Activated CD4-positive, CD25-positive, alpha-beta regulatory T cell treated with anti-CD3 and anti-CD28 coated beads, Interleukin-2, amount 50 U/mL, for 24 hours (primary cell): ENCODE measurements at places on chromosomes 12 and 14.
A peak's percentile ranks its signal among the peaks of the same experiment; 100 is the strongest.

- no peak for ATAC-seq
Measured at GRCh38 chr14:24398293-24398652, 530 bp upstream of the NYNRIN start.

- no peak for ATAC-seq
Measured at GRCh38 chr12:88723219-88723618, 142.9 kb upstream of the KITLG start.

GRCh38 chr14:23602181-23603095, 23.8 kb upstream of the JPH4 start:
- ATAC-seq: no peak

DNA sequence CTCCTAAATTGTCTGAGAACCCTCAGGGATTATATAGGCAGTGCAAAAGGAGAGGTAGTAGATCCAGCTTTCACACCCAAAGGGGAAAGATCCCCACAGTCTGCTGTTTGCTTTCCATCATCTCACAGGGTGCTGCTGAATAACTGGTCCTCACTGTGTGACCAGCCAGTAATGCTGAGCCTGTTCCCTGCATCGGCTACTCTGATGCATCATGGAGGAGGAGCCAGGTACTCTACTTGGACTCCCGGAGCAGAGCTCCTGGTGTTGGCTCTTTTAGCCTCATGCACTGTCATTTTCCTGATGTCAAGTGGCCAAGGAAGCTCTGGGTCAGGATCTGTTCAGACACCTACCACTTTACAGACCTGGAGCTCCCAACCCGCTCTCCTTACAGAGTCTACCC, 127.4 kb upstream of the ATF1 start:
- ATAC-seq: no peak

GRCh38 chr12:132446633-132447326, 43.2 kb upstream of the FBRSL1 start:
- ATAC-seq: no peak

- peak; percentile 51 for ATAC-seq
Measured at GRCh38 chr12:12327802-12328201, 22.2 kb downstream of the MANSC1 start.

GRCh38 chr12:14284184-14284722, 81.2 kb upstream of the ATF7IP start:
- no peak for ATAC-seq

- no peak for ATAC-seq
Measured at GRCh38 chr12:19924360-19924759, 444.0 kb upstream of the PDE3A start.

GRCh38 chr14:104757681-104758392, 4.9 kb downstream of the SIVA1 start:
- ATAC-seq: no peak

DNA sequence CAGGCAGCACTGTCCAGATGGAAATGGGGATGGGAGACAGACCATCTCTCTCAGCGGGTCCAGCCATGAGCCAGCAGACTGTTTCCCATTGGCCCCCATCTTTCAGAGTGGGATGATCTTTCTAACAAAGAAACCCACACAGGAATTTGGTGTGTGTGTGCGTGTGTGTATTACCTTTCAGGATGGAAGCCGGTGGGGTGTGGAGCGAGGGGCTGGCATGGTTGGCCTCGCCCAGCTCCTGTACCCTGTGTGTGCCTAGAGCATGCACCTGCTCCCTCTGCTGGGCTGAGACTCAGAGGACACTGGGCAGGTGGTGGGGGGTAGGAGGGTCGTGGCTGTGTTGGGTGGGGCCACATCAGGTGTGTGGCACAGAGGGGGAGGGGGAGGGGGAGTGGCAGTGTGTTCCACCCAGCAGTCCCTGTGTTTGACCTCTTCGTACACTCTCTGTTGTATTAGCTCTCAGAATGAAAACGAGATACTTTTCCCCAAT, 33.0 kb upstream of the TSPAN9 start:
- no peak for ATAC-seq

- no peak for ATAC-seq
Measured at GRCh38 chr14:105659935-105660527, 133.6 kb downstream of the TMEM121 start.

DNA sequence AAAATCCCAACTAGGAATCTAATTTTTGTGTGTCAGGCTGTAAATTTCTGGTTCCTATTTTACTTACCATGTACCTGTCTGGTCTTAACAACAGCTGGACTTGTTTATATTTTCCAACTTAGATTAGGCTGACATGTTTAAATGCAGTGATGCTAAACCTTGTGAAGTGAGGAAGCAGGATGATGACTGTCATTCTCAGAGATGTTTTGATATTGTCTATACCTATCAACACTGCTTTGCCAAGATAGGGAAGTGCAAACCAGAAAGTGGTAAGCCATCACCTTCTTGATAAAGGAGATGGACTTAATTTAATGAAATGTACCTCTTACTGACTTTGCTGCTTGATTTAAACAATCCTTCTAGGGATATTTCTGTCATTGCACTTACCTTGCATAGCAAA, 2.1 kb downstream of the BICD1 start:
- ATAC-seq: no peak

DNA sequence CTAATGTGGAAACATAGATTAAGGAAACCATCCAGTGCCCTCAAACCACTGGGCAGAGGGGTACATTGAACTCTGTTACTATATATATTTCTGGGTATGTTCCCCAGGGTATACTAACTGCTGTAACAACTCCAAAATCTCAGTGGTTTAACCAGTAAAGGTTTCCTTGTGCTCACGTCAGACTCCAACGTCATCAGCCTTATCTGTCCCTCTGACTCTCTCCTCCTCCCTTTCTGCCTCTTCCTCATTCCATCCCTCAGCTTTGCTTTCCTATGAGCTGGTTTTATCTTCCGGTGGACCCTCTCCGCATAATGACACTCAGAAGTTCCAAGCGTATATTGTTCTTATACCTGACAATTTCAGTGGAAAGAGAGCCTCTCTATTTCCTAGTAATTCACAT, 21.2 kb upstream of the SMCO2 start:
- ATAC-seq: no peak

- no peak for ATAC-seq
Measured at GRCh38 chr12:52234223-52234810, 1.3 kb downstream of the KRT7 start.

DNA sequence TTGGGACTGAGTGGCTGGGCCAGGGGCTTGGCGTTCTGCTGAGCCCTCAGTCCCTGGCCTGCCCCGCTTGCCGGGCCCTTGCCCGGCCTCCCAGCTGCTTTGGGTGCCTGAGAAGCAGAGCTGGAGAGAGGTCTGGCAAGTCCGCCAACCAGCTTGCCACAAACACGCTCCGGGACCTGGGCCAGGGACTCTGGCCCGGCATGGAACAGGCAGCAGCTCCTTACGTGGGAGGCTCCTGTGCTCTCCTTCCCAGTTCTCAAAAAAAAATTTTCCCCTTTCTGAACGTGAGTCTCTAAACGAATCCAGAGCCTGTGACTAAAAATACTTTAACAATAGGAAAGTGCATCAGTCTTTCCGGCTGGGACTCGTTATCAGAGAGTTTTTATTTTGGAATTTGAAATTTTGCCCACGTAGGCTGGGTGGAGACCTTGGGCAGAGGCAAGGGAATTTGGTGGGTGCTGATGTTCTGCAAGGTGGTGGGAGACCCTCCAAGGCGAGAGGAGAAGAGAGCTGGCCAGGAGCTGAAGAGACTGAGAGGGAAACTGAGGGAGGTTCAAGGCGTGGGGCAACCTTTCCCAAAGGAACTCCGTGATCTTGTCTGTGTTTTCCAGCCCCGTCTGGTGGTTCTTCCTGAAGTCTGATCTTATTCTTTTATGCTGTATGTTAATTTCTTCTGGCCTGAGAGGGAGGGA, 6.8 kb upstream of the NR4A1 start:
- no peak for ATAC-seq

GRCh38 chr12:93008044-93008778, 79.1 kb upstream of the EEA1 start:
- ATAC-seq: no peak

- no peak for ATAC-seq
Measured at GRCh38 chr12:65895759-65896656, 71.7 kb downstream of the HMGA2 start.

DNA sequence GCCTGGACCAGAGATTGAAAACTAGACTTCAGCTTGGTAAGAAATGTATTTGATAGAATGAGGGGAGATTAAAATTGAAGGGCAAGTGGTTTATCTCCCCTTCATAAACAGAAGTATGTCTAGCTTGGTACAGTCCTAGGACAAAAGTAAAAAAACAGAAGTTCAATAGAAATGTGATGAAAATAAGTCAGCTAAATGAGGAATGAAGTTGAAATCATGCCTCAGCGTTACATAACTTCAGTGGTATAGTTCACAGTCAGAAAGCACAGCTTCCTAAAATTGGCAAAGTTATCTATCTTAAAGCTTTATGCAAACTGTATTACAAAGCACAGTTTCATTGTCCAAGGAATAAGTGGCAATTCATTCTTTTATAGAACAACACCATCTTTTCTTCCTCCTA, 90.2 kb upstream of the SYT10 start:
- ATAC-seq: no peak

GRCh38 chr14:90698379-90698869, 117.8 kb downstream of the TTC7B start:
- ATAC-seq: no peak

GRCh38 chr14:28494196-28494595, 272.4 kb upstream of the FOXG1 start:
- ATAC-seq: no peak

- ATAC-seq: no peak
Measured at GRCh38 chr12:26205941-26206340, 10.6 kb downstream of the SSPN start.

DNA sequence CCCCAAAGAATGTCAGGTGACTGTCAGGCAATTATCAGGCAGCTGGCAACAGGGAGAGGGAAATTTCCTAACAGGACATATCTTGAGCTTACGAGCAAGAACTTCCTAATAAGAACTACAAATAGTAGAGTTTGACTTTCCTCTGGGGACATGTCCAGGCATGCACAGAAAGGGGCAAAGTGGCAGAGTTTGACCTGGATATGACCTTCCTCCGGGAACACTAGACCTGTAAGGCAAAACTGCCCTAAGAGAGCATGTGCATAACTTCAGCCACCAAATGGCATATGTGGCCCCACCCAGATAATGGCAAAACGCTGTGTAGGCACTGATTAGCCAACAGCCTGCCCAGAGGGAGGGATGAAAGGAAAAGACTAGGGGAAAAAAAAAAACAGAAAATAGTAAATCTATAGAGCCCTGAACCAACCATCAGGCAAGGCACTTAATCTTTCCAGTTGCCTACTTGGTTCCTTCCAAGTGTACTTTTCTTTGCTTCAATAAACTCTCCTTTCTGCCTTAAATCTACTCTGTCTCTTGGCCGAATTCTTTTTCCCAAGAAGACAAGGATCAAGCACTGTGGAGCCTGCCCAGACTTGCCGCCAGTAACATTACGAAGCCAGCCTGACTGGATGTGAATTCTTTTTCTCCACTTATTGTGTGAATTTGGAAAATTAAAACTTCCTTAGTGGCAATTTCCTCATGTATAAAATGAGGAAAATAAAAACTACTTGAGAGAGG, 164.1 kb downstream of the SPTSSA start:
- no peak for ATAC-seq

DNA sequence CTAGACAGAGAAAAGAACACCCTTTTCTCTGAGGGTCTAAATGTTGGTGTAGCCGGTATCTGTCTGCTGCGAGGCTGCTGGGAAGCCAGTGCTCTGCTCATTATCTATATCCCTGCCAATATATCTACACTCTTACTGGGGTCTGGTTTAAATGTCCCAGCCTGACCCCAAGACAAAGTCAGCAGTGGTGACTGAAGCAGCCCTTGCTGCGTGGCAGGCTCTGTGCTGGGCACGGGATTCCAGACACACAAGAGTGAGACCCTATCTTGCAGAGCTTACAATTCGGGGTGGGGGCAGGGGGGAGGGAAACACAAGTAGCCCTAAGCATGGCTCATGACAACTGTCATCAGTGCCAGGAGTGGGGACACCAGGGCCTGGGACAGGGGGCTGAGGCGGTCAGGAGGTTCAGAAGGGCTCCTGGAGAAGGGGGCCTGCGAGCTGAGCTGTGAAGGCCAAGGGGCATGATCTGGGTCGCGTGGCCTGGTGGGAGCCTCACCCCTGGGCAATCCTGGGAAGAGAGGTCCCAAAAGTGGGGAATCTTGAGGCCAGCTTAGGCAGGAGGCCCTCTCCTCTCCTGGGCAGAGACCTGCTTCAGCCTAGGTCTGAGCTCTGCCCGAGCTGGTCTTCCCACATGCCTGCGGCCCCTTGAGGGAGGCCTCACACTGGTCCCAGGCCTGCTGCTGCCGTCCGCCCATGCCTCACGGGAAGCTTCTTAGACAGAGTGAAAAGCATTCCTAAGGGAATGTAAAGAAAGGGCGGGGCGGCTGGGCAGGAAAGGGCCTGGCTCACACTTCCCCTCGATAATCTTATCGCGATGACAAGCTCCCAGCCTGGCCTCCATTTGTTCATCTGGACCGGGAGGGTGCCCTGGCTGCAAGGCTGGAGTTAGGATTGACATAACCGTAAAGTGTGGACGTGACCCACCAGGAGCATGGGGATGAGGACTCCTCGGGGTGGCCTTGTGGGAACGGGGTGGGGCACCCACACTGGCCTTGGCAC, 7.3 kb upstream of the RCOR1 start:
- ATAC-seq: no peak

DNA sequence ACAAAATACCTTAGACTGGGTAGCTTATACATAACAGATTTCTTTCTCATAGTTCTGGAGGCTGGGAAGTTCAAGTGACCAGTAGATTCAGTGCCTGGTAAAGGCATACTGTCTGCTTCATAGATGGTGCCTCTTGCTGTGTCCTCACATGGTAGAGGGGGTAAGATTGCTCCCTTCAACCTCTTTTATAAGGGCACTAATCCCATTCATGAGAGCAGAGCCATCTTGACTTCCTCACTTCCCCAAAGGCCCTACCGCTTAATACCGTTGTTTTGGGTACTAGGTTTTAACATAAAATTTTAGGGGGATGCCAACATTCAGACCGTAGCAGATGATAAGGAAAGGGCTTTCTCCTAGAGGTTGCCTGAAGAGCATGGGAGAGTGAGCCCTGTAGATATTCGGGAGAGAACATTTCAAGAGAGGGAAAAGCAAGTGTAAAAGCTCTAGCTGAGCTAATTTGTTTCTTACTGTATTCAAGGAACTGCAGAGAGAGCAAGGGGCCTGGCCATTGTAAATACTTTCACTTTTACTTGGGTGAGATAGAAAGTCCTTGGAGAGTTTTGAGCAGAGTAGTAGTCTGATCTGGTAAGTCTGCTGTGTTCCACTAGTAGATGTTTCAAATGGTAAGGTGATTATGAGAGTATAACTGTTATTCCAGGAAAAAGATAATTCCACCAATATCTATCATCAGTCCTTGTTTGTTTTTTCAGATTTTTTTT, 27.3 kb downstream of the FRS2 start:
- peak; percentile 70 for ATAC-seq

GRCh38 chr14:24339284-24340151, at the start of gene RIPK3:
TSS of gene RIPK3 (minus strand) at chr14:24339991. CDS start at chr14:24339826, 165 bp downstream.
- peak; percentile 96 for ATAC-seq

DNA sequence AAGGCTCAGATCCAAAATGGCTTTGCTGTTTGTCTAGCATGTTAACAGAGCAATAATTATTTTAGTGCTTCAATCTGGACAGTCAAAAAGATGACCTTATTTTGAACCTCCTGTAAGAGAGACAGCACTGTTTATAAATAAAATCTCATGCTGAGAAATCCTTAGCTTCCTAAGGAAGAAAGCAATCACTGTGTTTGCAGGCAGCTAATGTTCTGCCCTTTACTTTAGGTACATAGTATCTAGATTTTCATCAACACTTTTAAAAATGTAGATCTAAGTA, 105.3 kb downstream of the PRKD1 start:
- no peak for ATAC-seq
